SW 1271 (cell line): ENCODE measurements at places on chromosomes 2 and 18.

GRCh38 chr2:67752969-67753368, 309.8 kb downstream of the C1D start:
- DNase-seq: no peak

DNA sequence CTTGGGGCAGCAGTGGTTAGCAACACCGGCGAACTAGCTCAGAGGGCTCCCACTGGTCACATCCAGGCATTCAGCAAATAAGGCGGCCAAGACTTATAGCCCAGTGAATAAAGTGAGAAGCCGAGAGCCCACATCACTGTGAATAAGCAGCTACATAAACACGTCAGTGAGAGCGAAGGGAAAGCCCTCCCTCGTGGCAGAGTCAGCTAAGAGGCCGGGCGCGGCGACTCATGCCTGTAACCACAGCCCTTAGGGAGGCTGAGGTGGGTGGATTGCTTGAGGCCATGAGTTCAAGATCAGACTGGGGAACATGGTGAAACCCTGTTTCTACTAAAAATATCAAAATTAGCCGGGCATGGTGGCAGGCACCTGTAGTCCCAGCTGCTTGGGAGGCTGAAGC, 5.2 kb downstream of the D2HGDH start:
- DNase-seq: no peak

DNA sequence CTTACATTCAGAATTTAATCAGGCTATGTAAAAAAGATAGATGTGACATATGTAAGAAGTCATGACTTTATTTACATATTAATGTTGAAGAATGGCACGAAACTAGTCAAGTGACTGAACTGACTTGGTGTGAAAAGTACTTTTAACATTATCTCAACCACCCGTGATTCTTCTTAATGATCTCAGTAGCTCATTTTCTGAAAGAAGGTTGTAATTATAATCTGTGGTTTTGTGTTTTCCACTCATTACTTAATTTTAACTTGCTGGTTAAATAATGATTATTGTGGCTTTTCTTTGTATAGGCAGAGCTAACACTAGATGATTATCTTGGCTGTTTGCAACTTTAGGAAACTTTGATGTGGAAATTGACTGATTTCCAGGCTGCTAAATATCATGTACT, 18.5 kb downstream of the KCNJ13 start:
- no peak for DNase-seq

DNA sequence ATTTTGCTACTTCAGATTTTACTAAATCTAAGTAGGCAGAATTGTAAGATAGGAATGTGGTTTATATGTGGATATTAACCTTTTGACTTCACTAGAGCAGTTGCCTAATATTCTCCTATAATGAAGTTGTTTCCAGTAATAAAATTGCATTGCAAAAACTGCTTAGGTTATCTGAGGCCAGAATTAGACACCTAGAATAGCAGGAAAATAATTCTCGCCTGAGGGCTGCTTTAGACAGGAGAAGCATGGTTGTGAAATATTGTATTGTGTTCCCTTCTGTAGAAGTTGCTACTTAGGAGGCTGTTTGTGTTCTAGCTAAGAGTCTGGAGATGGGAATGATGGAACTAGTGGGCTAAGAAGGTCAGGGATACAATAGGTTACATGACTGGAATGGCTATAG, 146.3 kb downstream of the PLCL1 start:
- no peak for DNase-seq

GRCh38 chr2:129740504-129740903, 239.0 kb upstream of the RAB6C start:
- no peak for DNase-seq

DNA sequence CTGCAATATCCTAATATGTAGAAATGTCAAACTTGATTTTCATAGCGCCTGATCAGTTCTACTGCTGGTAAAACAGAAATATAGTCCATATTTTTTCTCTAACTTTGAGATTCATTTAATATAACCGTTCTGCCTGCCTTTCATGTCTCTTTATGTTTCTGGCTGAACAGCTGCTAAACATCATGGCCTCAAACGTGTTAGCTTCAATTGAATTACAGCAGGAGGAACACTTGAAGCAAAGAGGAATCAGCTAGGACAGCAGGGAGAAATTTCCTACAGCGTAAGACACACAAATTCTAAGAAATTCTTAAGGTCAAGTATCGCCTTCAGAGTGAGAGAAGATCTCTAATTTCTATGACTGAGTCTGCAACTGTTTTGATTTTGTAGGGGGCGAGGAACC, 433.2 kb downstream of the FBXO15 start:
- no peak for DNase-seq

GRCh38 chr2:65358678-65359400, 73.6 kb downstream of the SPRED2 start:
- DNase-seq: no peak

GRCh38 chr18:63936156-63936931, 12.8 kb upstream of the HMSD start:
- peak; percentile 20 for DNase-seq

DNA sequence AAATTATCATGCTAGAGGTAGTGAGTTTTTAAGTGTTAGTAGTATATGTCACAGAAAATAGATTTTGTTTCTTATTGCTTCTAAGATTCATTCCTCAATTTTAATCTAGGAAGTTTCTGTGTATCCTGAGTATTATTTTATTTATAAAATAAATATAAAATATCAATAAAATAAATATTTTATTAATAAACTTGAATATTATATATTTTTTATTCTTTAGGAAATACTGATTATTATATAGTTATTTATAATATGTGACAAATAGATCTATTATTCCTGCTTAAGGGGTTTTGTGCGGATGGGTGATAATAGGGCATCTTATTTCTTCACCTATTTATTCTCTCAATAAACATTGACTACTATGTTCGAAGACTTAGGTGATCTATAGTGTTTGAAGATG, 191.0 kb downstream of the ZNF407 start:
- DNase-seq: no peak

- no peak for DNase-seq
These were observed 25.9 kb downstream of the ROCK1 start for GRCh38 chr18:21085579-21086166.

DNA sequence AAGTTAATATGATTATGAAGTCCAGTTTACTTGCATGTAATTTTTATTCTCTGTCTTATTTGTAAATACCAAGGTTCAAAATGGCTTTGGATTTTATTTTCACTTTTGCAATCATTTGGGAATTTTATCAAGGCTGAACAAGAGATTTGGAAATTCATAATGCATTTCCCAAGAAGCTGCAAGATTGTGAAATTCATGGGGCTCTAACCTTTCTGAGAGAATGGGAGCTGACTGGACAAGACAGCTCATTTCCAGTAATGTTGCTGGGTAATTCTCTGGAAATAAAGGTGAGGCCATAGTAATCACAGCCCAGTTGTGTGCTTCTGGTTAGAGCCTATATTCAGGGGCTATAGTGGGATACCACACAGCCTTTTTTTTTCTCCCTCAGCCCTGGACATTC, 21.5 kb upstream of the NABP1 start:
- no peak for DNase-seq

DNA sequence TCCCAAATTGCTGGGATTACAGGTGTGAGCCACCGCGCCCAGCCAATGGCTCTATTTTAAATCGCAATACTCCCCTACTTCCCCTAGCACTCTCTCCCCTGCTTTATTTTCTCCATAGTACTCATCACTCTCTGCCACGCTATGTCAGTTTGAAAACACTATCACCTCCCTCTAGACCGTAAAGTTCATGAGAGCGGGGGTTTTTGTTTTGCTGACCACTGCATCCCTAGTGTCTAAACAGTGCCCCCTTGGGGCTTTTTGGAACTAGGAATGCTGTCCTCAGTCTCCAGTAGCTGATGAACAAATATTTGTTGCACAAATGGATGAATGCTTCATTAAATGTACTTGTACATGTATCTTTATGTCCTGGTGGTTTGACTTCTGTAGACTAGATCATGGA, 44.1 kb downstream of the ATOH8 start:
- DNase-seq: no peak

DNA sequence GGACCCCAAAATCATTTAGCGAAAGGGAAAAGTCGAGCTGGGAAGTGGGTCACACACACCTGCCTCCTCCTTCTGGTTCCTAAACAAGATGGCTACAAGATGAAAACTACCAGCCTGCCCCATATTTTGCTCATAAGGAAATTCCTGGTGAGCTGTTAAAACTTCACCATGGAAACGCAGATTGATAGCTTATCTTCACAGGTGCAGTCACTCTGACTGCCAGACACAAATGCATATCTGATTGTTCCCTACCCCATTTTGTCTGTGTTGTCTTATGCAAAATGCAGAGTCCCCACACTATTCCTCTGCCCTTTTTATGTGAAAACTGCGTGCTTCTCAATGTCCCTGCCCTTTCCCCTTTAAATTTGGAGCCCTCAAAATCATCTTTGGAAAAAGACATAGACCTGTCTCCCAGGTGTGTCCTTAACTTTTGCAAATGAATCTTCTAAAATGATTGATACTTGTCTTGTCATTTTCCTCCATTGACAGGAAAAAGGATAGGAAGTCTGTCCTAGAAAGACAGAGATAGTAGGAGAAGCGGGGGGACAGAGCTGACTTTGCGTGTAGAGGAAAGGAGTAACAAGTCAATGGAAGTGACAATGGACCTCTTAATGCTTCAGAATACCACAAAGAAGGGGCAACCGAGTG, 38.9 kb upstream of the THOC1 start:
- DNase-seq: no peak

- DNase-seq: no peak
These were observed at the start of gene ASTL for GRCh38 chr2:96138179-96139145. Gene ASTL (minus strand): TSS chr2:96138502. CDS start chr2:96138436, 66 bp downstream.
